Stimulated activated CD8-positive, alpha-beta memory T cell treated with anti-CD3 and anti-CD28 coated beads, Interleukin-7, amount 100 ng/mL, for 1 hour (primary cell): ENCODE measurements at places on chromosomes 16 and 17.

GRCh38 chr17:40536295-40537171 is 28.7 kb downstream of the CCR7 start:
- no peak for DNase-seq

DNA sequence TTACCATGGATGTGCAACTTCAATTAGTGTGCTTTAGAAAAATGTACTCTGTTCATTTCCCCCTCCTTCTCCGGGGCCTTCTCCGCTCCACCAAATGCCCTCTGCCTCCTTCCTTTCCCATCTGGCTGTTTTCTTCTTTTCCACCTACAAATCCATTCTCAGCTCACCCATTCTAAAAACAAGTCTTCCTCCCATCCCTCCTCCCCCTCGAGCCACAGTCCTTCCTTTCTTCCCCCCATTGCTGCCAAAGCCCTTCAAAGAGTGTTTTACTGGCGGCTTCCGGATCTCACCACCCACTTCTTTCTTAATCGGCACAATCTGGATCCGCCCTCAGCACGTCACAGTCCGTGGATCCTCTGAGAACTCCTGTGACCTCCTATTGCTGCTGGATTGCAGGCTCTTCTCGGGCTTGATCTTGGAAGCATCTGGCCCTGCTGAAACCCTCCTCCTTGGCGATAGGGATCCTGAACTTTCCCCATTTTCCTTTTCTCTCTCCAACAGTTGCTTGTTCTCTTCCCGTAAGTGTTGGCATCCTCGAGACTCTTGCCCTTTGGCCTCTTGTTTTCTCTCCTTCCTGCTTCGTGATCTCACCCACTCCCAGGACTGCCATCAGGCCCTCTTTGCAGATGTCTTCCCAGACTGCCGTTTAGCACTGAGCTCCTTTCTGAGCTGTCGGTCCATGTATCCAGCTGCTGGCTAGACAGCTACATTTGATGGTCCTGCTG is 36.0 kb upstream of the FBXO47 start:
- DNase-seq, result peak; percentile 13

- no peak for DNase-seq
These were observed 10.6 kb upstream of the CPHXL2 start for GRCh38 chr16:75687361-75687760.

DNA sequence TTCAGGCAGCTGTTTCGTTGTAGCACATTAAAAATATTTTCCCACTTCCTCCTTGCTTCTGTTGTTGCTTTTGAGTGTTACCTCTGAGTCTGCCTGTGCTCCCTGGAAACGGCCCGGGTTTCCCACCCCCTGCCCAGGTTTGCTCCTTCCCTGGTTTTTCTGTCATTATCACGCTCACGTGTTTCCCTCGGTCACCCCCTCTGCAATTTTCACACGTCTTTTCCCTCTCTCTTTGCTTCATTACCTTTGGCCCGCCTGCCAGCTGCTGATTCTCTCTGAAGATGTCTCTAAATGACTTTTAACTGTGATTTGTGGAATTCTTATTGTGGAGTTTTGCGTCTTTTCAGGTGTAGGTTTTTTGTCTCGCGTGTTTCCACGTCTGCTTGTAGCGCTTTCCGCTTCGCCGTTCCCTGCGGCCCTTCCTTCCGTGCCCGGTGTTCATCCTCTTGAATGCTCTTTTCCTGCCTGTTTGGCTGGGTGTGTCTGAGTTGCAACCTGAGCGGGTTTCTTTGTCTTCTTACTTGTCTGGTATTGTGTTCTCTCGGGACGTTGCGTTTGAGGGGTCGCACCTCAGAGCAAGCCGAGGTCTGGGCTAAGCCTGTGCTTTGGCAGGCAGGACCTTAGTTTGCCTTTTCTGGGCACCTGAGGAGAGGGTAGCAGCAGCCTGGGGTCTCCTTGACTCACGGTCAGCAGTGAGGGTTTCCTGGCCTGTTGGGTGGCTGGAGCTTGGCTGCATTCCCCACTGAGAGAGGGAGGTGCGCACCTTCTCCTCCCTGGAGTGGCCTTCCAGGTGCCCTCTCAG is 96.3 kb upstream of the ZNF750 start:
- DNase-seq, result no peak

DNA sequence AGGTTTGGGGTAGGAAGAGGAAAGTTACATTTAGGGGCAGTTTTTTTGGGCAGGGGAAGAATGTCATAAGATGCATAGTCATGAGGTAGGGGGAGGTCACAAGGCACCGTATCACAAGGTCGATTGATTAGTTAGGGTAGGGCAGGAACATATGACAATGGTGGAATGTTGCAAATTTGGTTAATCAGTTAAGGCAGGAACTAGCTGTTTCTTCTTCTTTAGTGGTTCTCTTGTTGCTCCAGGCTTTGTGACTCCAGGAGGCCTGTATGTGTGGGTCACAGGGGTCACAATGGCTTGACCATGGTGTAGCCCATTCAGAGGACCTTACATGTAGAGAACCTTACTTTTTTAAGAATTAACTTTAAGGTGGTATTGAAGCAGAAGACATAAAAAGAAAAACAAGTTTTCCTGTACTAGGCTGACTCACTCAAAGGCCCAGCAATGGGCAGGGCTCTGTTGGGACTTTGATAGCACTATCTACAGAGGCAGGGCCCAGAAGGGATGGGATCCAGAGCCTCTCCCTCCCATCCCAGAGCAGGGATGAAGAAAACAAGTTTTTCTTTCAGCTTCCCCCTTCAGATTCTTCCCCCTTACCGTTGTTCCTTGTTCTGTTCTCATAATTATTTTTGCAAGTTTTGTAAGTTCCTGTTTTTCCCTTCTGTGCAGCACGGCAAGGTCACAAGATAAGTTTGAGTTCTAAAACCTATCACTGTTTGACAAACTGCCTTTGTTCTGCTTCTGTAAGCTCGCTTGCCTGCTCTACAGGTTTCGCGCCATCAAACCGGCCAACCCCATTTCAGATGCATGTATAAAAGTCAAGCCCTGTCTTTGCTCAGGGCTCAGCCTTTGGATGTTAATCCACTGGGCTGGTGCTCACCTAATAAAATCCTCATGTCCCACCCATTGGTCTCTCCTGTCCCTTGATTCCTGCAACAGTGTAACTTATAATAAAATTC is 45.8 kb upstream of the ATF7IP2 start:
- DNase-seq, result no peak

DNA sequence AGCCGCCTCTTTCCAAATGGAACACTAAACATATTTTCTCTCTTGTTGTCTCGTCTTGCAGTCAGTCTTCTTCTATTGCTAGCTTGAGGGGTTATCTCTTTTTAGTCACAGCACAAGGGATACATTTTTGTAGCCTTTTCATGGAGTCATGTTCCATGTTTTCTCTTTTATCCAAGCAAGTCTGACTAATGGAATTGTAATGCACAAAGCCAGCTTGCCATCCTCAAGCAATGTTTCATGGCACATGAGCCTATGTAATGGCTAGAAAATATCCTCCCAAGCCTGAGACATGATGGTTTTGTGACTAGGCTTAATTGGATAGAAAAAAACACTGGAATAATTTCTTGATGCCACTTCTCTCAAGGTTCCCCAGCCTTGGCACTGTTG is 414.6 kb upstream of the GOT2 start:
- DNase-seq, result no peak

- DNase-seq, result no peak
These were observed 10.2 kb downstream of the ENDOV start for GRCh38 chr17:80424878-80425765.
